ENCODE measurements at places on chromosomes 3 and 15. TPM values are rescaled to one million over a fixed set of nuclear protein-coding genes. Genes with fewer than 3 reads are reported as not detected.

LTF gene
- not detected for total RNA-seq

CLASP2 gene
- 38.6 TPM for total RNA-seq

FBN1 gene
- total RNA-seq, result 171 TPM

SKOR1 gene
- total RNA-seq, result 0.19 TPM

AGBL1 gene
- total RNA-seq, result not detected

SCG5 gene
- 3.7 TPM for total RNA-seq

HCLS1 gene
- 77.3 TPM for total RNA-seq

CP gene
- not detected for total RNA-seq

TJP1 gene
- total RNA-seq, result 142 TPM

BTLA gene
- total RNA-seq, result not detected

REC114 gene
- not detected for total RNA-seq

DUOXA1 gene
- total RNA-seq, result not detected

OXNAD1 gene
- 6.8 TPM for total RNA-seq

GNAI2 gene
- 1,142 TPM for total RNA-seq

C3orf49 gene
- total RNA-seq, result not detected

MRPS22 gene
- 48.5 TPM for total RNA-seq

TGM5 gene
- total RNA-seq, result not detected

UBXN7 gene
- total RNA-seq, result 31.0 TPM

EPHA3 gene
- 0.34 TPM for total RNA-seq

GOLGA8G gene
- total RNA-seq, result not detected

TMEM212 gene
- total RNA-seq, result not detected

FGD5 gene
- total RNA-seq, result 72.1 TPM

WDR93 gene
- not detected for total RNA-seq

MED12L gene
- 0.05 TPM for total RNA-seq

TMCO5A gene
- total RNA-seq, result not detected

SCAMP5 gene
- total RNA-seq, result 27.2 TPM

ROPN1 gene
- not detected for total RNA-seq

PLS1 gene
- total RNA-seq, result 0.82 TPM

Measured in glomerular endothelial cell (primary cell).